Cardiac septum (tissue), 1 donor: ENCODE measurements at places on chromosomes 2 and 18. TPM values are rescaled to one million over a fixed set of nuclear protein-coding genes. Genes with fewer than 3 reads are reported as not detected.

The LOXHD1 gene
- 0.48 TPM for total RNA-seq

DNA sequence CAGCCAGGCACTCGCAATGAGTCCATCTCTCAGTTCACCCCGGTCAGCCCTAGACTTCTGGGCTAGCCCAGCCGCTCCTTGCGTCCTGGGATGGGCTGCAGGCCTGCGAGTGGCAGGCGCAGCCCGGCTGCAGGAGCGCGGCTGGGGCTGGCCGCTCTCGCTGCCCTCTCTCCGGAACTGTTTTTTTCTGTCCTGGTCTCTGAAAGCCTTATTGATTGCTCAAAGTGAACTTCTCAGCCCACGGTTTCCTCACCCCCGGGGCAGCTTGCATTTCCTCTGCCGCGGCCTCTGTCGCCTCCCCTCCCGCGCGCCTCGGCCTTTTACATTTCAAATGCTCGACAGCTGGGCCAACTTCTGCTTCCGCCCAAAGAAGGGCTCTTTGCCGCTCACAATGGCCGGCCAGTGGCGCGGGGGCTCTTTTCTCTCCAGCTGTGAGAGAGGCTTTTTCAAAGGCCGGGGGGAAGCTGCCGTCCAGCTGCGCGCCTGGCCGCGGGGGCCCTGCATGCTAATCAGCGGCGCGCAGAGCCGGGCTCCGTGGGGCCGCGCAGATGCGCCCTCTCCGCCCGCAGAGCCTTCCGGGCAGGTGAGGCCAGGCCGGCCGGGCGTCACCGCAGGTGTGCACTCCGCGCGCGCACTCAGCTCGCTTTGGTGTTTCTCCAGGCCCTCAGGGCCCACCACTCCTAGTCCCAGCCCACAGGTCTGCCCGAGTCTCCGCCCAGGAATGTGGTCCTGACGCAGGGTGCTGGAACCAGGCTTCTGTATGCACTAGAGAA lies 513.8 kb downstream of the RNF144A start:
- peak; percentile 89 for DNase-seq

GRCh38 chr18:58232668-58233067 lies 188.6 kb downstream of the NEDD4L start:
- no peak for DNase-seq

GRCh38 chr18:72868585-72869225 lies 918 bp upstream of the NETO1 start:
- DNase-seq, result no peak
